Activated CD4-positive, alpha-beta T cell treated with anti-CD3 and anti-CD28 coated beads, Interleukin-2, amount 10 ng/mL, durations not matched to agents 7 days and 5 days (primary cell): ENCODE measurements at places on chromosomes 3 and 15. TPM values are rescaled to one million over a fixed set of nuclear protein-coding genes. Genes with fewer than 3 reads are reported as not detected.
A peak's percentile ranks its signal among the peaks of the same experiment; 100 is the strongest.

DNA sequence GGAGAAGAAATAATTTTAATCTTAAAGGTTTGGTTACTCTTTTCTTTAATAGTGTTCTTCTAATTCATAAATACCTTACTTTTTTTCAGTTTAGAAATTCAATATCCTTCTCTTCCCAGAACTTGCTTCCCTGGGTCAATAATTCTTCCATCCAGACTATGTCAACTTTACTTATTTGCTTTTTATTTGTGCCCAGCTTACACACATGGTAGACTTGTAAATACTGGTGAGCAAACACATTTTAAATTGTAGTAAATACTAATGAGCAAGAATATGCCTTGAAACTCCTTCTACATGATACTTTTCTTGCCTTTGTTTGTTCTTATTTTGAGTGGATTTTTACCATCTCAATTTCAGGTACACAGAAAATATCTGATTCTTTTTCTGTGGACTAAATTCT lies 33.7 kb downstream of the SST start:
- H3K4me1 ChIP-seq, result no peaks in the 10 kb centered on the region
- peaks cover 33% of the 10 kb centered on the region for H3K27me3 ChIP-seq
- H3K36me3 ChIP-seq, result no peaks in the 10 kb centered on the region
- no peak overlapping the region for H3K27ac ChIP-seq
- no peak overlapping the region for H3K4me3 ChIP-seq
- no peak for DNase-seq

DNA sequence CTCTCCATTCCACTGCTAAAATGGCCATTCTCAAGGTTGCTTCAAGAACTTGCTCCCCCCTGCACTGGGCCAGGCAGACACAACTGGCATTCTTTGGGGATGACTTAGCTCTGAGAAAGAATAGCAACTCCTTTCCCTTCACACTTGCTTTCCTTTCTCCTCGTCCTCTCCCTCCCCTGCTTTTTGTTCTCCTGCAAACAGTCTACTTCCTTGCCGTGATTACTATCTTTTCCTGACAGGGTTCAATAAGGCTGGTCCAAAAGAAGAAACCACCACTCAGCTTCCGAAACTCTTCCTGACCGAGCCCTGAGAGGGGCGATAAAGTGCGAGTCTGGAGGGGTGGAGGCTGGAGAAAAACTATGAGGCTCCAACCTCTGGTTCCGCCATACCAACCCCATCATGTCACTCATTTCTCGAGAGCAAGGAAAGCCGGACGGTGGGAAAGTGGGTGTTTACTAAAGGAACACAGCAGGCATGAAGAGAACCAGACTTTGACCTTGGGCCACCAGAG lies 5.0 kb downstream of the AMOTL2 start:
- no peaks in the 10 kb centered on the region for H3K36me3 ChIP-seq
- no peak for DNase-seq
- H3K27ac ChIP-seq, result no peak overlapping the region
- peaks cover 16% of the 10 kb centered on the region for H3K4me1 ChIP-seq

GRCh38 chr3:126654571-126655383 lies at the start of gene TXNRD3:
TSS of gene TXNRD3 (minus strand) at chr3:126655124.
- peak; percentile 73 for DNase-seq
- peaks cover 10% of the 10 kb centered on the region for H3K27me3 ChIP-seq
- peak within 1 kb of the TSS; percentile 54 for H3K27ac ChIP-seq
- no peaks in the 10 kb centered on the region for H3K36me3 ChIP-seq
- H3K4me1 ChIP-seq, result peaks cover 6% of the 10 kb centered on the region

GRCh38 chr3:129441782-129442181 lies 1.8 kb downstream of the IFT122 start:
- peaks cover 48% of the 10 kb centered on the region for H3K4me1 ChIP-seq
- peak overlapping the region; percentile 87 for H3K4me3 ChIP-seq
- no peaks in the 10 kb centered on the region for H3K27me3 ChIP-seq
- H3K36me3 ChIP-seq, result peaks cover 15% of the 10 kb centered on the region
- peak overlapping the region; percentile 95 for H3K27ac ChIP-seq

GRCh38 chr3:13473020-13473419 lies 7.1 kb upstream of the HDAC11 start:
- H3K36me3 ChIP-seq, result no peaks in the 10 kb centered on the region
- H3K4me1 ChIP-seq, result no peaks in the 10 kb centered on the region
- no peak overlapping the region for H3K27ac ChIP-seq
- H3K27me3 ChIP-seq, result peaks cover 7% of the 10 kb centered on the region

DNA sequence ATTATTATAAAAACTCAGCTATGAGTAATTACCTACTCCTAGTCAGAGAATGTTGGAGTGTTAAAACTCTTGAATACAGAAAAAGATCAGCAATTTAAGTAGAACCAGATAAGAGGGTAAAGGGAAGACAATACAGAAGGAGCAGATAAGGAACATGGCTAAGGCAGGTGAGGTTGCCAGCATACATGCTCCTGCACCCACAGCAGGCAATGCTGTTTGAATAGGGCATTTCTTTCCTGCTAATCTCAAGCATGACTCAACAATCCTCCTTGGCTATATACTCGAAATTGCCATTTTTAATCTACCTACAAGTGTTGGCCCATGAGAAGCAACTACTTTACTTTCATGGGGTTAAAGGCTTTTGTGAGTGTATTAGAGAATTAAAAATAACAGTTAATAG lies 494.5 kb downstream of the DIPK2A start:
- no peaks in the 10 kb centered on the region for H3K4me1 ChIP-seq
- H3K36me3 ChIP-seq, result no peaks in the 10 kb centered on the region
- no peaks in the 10 kb centered on the region for H3K27me3 ChIP-seq
- no peak overlapping the region for H3K27ac ChIP-seq
- H3K4me3 ChIP-seq, result no peak overlapping the region
- no peak for DNase-seq

- no peak overlapping the region for H3K4me3 ChIP-seq
- no peak for DNase-seq
- H3K4me1 ChIP-seq, result peaks cover 9% of the 10 kb centered on the region
These were observed 286.3 kb downstream of the RAP2B start for GRCh38 chr3:153448151-153448829.

GRCh38 chr3:15591242-15591641 lies 10.1 kb downstream of the HACL1 start:
- no peak overlapping the region for H3K4me3 ChIP-seq
- DNase-seq, result no peak
- H3K36me3 ChIP-seq, result peaks cover 13% of the 10 kb centered on the region
- no peak overlapping the region for H3K27ac ChIP-seq
- no peaks in the 10 kb centered on the region for H3K27me3 ChIP-seq

GRCh38 chr3:72891053-72891855 lies 3.4 kb downstream of the GXYLT2 start:
- H3K4me1 ChIP-seq, result peaks cover 9% of the 10 kb centered on the region
- H3K27me3 ChIP-seq, result peaks cover 63% of the 10 kb centered on the region
- no peak overlapping the region for H3K4me3 ChIP-seq
- no peak overlapping the region for H3K27ac ChIP-seq

- peaks cover 2% of the 10 kb centered on the region for H3K27me3 ChIP-seq
- peaks cover 3% of the 10 kb centered on the region for H3K36me3 ChIP-seq
- H3K27ac ChIP-seq, result no peak overlapping the region
- H3K4me3 ChIP-seq, result no peak overlapping the region
- DNase-seq, result no peak
- peaks cover 31% of the 10 kb centered on the region for H3K4me1 ChIP-seq
These were observed 34.0 kb upstream of the ZNF280D start for GRCh38 chr15:56767315-56767714.

- H3K27me3 ChIP-seq, result no peaks in the 10 kb centered on the region
- H3K4me3 ChIP-seq, result no peak overlapping the region
- no peak overlapping the region for H3K27ac ChIP-seq
- DNase-seq, result no peak
These were observed 280.6 kb downstream of the ROBO2 start for GRCh38 chr3:77320514-77320913.

GRCh38 chr3:127041933-127042332 lies 59.0 kb downstream of the PLXNA1 start:
- no peaks in the 10 kb centered on the region for H3K36me3 ChIP-seq
- no peaks in the 10 kb centered on the region for H3K27me3 ChIP-seq
- no peak overlapping the region for H3K27ac ChIP-seq
- H3K4me3 ChIP-seq, result no peak overlapping the region

- H3K27ac ChIP-seq, result peak overlapping the region; percentile 90
- H3K36me3 ChIP-seq, result peaks cover 37% of the 10 kb centered on the region
- peaks cover 44% of the 10 kb centered on the region for H3K4me1 ChIP-seq
- H3K27me3 ChIP-seq, result no peaks in the 10 kb centered on the region
- H3K4me3 ChIP-seq, result peak overlapping the region; percentile 90
These were observed 936 bp downstream of the ZXDC start for GRCh38 chr3:126474498-126475412.

DNA sequence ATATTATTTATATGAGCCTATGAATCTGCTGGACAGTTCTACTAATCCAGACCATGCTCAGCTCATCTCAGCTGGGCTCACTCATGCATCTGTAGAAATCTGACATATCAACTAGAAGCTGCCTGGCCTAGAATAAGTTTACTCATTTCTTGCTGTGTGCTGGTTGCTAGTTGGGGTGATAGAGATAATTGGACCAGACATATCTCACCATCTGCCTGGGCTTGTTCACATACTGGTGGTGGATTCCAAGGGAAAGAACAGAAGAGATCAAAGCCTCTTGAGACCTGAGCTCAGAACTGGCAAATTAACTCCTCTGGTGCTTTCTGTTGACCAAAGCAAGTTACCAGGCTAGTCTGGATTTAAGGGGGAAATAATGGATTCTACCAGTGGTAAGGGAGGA lies 109.1 kb downstream of the NSUN3 start:
- H3K27ac ChIP-seq, result no peak overlapping the region
- no peak overlapping the region for H3K4me3 ChIP-seq
- no peaks in the 10 kb centered on the region for H3K4me1 ChIP-seq
- H3K27me3 ChIP-seq, result peaks cover 2% of the 10 kb centered on the region

GRCh38 chr3:23668430-23668904 lies 137.3 kb upstream of the UBE2E1 start:
- H3K36me3 ChIP-seq, result no peaks in the 10 kb centered on the region
- no peaks in the 10 kb centered on the region for H3K4me1 ChIP-seq
- no peak overlapping the region for H3K4me3 ChIP-seq
- H3K27me3 ChIP-seq, result peaks cover 21% of the 10 kb centered on the region
- DNase-seq, result no peak

DNA sequence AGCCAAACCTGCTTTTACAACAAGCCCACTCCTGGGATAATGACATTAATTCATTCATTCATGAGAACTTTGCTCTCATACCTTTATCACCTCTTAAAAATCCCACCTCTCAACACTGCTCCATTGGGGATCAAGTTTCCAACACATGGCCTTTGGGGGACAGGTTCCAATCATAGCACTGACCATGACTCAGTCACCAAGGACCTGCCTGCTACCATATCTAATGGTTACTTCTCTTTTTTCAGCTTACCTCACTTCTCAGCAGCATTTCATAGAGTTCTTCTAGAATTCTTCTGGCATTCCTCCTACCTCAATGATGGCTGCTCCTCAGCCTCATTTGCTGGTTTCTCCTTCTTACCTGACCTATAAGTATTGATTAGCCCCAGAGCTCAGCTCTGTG lies 36.9 kb upstream of the RYK start:
- no peak for DNase-seq
- no peaks in the 10 kb centered on the region for H3K36me3 ChIP-seq
- H3K27ac ChIP-seq, result no peak overlapping the region
- H3K4me1 ChIP-seq, result no peaks in the 10 kb centered on the region
- no peak overlapping the region for H3K4me3 ChIP-seq
- H3K27me3 ChIP-seq, result peaks cover 57% of the 10 kb centered on the region

DNA sequence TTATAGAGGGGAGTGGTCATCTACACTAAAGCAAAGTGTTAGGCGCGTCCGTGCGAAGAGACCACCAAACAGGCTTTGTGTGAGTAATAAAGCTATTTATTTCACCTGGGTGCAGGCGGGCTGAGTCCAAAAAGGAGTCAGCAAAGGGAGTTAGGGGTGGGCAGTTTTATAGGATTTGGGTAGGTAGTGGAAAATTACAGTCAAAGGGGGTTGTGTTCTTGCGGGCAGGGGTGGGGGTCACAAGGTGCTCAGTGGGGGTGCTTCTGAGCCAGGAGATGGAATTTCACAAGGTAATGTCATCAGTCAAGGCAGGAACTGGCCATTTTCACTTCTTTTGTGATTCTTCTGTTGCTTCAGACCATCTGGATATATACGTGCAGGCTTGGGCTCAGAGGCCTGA lies 47.1 kb downstream of the OIP5 start:
- peaks cover 43% of the 10 kb centered on the region for H3K36me3 ChIP-seq
- peak overlapping the region; percentile 93 for H3K4me3 ChIP-seq
- peak overlapping the region; percentile 94 for H3K27ac ChIP-seq
- no peaks in the 10 kb centered on the region for H3K27me3 ChIP-seq

- H3K36me3 ChIP-seq, result peaks cover 14% of the 10 kb centered on the region
- H3K4me1 ChIP-seq, result peaks cover 42% of the 10 kb centered on the region
- H3K27me3 ChIP-seq, result peaks cover under 1% of the 10 kb centered on the region
- peak overlapping the region; percentile 95 for H3K4me3 ChIP-seq
- H3K27ac ChIP-seq, result peak overlapping the region; percentile 91
These were observed 902 bp downstream of the CMTM6 start for GRCh38 chr3:32501783-32502117.

GRCh38 chr3:11096266-11097139 lies 57.8 kb upstream of the HRH1 start:
- H3K4me3 ChIP-seq, result no peak overlapping the region
- H3K27ac ChIP-seq, result no peak overlapping the region
- peak; percentile 41 for DNase-seq
- H3K4me1 ChIP-seq, result peaks cover 12% of the 10 kb centered on the region

GRCh38 chr15:69830876-69831275 lies 266.8 kb downstream of the TLE3 start:
- H3K27me3 ChIP-seq, result no peaks in the 10 kb centered on the region
- no peaks in the 10 kb centered on the region for H3K4me1 ChIP-seq
- DNase-seq, result no peak
- no peaks in the 10 kb centered on the region for H3K36me3 ChIP-seq
- H3K4me3 ChIP-seq, result no peak overlapping the region

- H3K4me3 ChIP-seq, result no peak overlapping the region
- H3K27me3 ChIP-seq, result no peaks in the 10 kb centered on the region
- H3K36me3 ChIP-seq, result no peaks in the 10 kb centered on the region
- H3K27ac ChIP-seq, result no peak overlapping the region
- no peak for DNase-seq
- H3K4me1 ChIP-seq, result peaks cover 3% of the 10 kb centered on the region
These were observed 91.5 kb upstream of the RBMS3 start for GRCh38 chr3:29189328-29189727.

DNA sequence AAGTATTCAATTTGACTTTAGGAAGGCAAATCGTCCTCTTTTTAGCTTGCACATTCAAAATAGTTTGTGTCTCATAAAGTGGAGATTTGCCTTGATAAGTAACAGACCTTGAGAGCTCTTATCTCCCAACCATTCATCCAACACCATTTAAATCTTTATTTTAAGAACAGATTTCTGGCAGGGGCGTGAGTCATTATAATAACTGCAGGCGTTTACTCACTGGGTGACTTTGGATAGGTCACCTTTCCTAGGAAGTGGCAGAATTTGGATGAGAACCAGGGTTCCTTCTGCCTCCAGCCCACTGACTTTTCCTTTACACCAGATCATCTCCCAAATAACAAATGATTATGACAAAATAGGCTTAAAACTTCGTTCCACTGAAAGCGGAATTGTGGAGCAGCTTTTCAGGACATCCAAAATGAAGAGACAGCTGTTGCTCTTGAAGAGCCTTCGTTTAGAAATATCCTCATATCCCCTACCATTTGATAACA lies 5.0 kb downstream of the LMCD1 start:
- no peaks in the 10 kb centered on the region for H3K36me3 ChIP-seq
- H3K4me3 ChIP-seq, result no peak overlapping the region
- no peak for DNase-seq
- no peak overlapping the region for H3K27ac ChIP-seq
- peaks cover 2% of the 10 kb centered on the region for H3K27me3 ChIP-seq

The ANKRD34C gene
- not detected for total RNA-seq

The AQP9 gene
- total RNA-seq, result not detected

The VPS18 gene
- total RNA-seq, result 16.2 TPM

The PLCH1 gene
- total RNA-seq, result 0.37 TPM

The NRROS gene
- total RNA-seq, result 36.6 TPM

The LPP gene
- total RNA-seq, result 70.3 TPM

The CACNA1D gene
- 0.15 TPM for total RNA-seq

The CSPG4 gene
- total RNA-seq, result not detected

The KNSTRN gene
- total RNA-seq, result 63.3 TPM

The PRTG gene
- not detected for total RNA-seq
